Epithelial cell of proximal tubule (primary cell): ENCODE measurements at places on chromosomes 7 and 10. TPM values are rescaled to one million over a fixed set of nuclear protein-coding genes. Genes with fewer than 3 reads are reported as not detected.

The TACR2 gene
- total RNA-seq, result 0.23 TPM in 1 of 2 replicates, not detected in the other

The CRHR2 gene
- not detected in 2 replicates for total RNA-seq

The SLC39A12 gene
- total RNA-seq, result not detected in 2 replicates

The PNLIP gene
- total RNA-seq, result not detected in 2 replicates

The NUTM2E gene
- total RNA-seq, result 0.22 TPM in 1 of 2 replicates, not detected in the other

The FIS1 gene
- 189 and 215 TPM in 2 replicates for total RNA-seq
